ENCODE measurements at places on chromosomes 4 and X.

DNA sequence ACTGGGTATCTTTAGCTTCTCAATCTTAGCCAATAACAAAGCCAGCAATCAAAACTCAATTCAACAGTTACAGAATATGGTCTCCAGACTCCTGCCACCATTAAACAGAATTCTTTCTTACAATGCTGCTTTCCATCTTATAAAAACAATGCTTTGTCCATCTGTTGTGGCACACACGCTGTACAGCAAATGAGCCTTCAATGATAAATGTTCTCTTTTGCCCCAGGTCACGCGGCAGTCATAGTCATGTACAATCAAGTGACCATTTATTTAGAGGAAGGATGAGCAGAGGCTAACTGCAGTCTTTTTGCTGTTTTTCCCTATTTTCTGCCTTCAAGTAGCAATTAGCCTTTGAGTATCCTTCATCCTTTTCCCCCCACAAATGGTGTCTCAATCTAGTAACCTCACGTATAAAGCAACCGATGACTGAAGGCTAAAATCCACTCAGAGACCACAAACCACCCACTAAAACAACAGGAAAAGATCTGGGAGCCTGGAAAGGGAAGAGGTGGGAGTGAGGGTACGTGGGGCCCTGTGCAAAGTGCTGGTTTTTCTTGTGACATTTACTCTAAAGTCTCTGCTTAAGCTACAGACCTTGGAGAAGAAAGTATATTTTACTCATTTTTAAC, 24.4 kb downstream of the TRIM2 start:
- DNase-seq = no peak

- no peak for DNase-seq
Observed at GRCh38 chrX:153474266-153474665, 3.9 kb upstream of the HAUS7 start.

DNA sequence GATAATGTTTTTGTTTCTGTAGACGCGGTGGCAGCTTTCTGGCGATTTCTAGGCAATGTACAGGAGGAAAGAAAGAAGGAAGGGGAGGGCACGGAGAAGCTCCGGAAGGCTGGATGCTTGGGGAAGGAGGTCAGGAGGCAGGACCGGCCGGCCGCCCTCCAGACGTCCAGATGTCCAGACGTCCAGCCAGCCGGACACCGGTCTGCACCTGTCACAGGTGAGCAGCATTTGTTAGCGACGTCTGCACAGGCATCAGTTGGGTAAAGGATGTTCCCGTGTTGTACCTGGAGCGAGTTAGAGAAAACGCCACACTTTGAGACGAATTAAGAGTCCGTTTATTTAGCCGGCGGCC, 90.0 kb upstream of the PPP2R3B start:
- no peak for DNase-seq

DNA sequence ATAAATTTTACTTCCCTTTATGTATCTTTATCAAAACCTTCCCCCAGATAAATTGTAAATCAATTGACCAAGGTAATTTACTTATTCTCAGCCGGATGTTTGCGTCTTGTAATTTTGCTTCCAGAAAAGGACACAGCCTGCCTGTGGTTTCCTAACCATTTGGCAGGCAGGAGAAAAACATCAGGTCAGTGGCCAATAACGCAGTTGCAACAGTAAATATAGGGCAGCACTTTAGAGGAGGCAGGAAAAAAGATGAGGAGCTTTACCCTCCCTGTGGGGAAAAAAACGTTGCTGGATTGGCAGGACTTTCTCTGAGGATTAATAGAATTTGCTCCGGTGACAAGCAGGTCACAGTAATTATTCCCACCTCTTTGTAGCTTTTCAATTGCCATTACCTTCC, 2618.1 kb downstream of the ARAP2 start:
- DNase-seq = no peak

GRCh38 chr4:176016601-176017000, 49.0 kb upstream of the WDR17 start:
- DNase-seq = no peak

DNA sequence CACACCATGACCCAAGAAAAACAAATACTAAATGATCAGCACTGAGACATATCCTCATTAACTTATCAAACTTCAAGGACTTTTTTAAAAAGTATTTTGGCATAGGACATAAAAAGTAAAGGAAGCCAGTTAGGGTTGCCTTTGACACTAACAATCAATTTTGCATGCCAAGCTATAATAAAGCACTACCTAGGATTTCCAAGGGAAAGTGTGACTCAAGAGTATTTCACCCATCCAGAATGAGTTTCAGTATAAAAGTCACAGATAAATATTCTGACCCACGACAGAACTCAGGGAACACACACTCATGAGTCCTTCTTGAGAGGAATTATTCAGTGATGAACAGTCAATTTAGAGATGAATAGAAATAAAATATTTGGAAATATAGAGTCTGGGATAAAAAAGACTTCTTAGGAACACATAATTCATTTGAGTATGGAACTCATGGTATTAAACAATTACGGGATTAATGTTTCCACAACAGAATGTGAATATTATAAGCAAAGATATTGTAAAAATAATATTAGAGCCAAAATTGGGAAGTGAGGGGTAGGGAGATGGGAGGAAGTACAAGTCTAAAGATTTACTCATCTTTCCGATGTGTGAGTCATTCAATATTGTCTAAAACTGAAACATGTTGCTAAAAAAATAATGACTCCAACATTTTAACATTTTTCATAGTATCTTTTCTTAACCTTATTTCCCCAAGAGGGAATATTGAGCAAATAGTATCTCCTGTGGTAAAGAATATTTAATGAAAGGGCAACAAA, 143.5 kb upstream of the LNX1 start:
- DNase-seq = no peak

- DNase-seq = no peak
Observed at GRCh38 chrX:37302569-37302968, 46.6 kb upstream of the PRRG1 start.

- no peak for DNase-seq
Observed at GRCh38 chrX:132609362-132609848, 120.6 kb upstream of the MBNL3 start.

GRCh38 chr4:169362607-169363006, 91.9 kb upstream of the SH3RF1 start:
- no peak for DNase-seq

DNA sequence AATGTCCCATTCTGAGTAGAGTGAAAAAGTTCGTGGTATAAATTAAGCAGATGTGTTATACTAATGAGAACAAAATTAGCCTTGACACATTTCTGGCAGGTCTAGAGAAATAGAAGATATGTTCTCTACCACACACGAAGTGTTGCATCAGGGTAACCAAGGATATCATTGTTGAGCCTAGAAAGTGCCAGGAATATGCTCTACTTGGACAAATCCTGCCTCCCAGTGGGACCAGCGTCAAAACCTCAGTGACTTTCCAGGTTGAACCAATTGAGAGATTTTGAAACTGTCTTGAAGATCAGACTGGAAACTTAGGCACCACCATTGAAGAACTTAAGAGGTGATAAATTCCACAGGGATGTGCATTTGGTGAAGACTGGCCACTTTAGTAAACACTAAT, 115.9 kb downstream of the HPGD start:
- DNase-seq = no peak

GRCh38 chr4:169649545-169650226, 29.3 kb downstream of the CLCN3 start:
- DNase-seq = no peak

GRCh38 chrX:283115-283845, 2.1 kb downstream of the PLCXD1 start:
- peak; percentile 78 for DNase-seq

DNA sequence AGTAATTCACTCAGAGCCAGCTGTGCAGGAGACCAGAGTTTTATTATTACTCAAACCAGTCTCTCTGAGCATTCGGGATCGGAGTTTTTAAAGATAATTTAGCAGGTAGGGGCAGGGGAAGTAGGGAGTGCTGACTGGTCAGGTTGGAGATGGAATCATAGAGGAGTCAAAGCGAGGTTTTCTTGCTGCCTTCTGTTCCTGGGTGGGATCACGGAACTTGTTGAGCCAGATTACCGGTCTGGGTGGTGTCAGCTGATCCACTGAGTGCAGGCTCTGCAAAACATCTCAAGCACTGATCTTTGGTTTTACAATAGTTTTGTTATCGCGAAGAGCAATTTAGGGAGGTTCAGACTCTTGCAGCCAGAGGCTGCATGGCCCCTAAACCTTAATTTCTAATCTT, 63.6 kb downstream of the TRIM2 start:
- DNase-seq = no peak

- DNase-seq = no peak
Observed at GRCh38 chrX:154658187-154658586, 4.8 kb upstream of the CTAG2 start.

DNA sequence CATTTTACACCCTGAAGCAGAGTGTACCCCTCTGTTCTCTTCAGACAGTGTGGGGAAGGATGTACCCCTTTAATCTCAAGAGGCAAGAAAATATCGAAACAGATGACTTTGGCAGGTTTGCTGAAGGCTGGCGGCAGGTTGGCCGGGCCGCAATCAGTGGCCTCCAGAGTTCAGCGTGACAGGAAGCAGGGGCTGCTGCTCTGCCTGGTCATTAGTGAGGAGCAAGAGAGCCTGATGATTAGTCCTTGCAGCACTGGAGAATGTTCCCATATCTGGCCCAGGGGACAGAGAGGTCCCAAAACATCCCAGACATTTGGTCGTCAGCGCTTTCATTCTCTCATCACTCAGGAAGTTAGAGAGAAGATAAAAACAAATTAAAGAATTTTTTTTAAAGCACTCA, 352.8 kb downstream of the SPRY1 start:
- no peak for DNase-seq

GRCh38 chrX:96752781-96753180, 68.1 kb downstream of the DIAPH2 start:
- no peak for DNase-seq

GRCh38 chr4:165364452-165365080, 14.2 kb upstream of the CPE start:
- DNase-seq = no peak

DNA sequence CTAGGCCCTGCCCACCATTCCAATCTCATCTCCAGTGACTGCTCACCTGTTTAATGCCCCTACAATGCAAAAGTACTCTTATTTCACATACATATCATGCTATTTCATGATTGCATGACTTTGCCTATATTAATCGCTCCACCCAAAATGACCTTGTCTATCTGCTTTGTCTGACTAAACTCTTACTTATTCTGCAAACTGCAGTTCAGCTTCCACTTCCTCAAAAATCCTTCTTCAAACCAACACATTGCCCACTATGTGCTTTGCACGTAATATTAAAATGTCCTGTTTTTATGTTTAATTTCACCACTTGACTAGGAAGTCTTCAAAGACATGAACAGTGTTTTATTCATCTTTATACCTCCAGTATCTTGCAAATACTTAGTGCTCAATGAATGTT, 229.6 kb downstream of the OPHN1 start:
- no peak for DNase-seq

- DNase-seq = no peak
Observed at GRCh38 chr4:3639613-3640586, 107.7 kb upstream of the LRPAP1 start.

- no peak for DNase-seq
Observed at GRCh38 chr4:161577579-161578301, 586.1 kb downstream of the FSTL5 start.

DNA sequence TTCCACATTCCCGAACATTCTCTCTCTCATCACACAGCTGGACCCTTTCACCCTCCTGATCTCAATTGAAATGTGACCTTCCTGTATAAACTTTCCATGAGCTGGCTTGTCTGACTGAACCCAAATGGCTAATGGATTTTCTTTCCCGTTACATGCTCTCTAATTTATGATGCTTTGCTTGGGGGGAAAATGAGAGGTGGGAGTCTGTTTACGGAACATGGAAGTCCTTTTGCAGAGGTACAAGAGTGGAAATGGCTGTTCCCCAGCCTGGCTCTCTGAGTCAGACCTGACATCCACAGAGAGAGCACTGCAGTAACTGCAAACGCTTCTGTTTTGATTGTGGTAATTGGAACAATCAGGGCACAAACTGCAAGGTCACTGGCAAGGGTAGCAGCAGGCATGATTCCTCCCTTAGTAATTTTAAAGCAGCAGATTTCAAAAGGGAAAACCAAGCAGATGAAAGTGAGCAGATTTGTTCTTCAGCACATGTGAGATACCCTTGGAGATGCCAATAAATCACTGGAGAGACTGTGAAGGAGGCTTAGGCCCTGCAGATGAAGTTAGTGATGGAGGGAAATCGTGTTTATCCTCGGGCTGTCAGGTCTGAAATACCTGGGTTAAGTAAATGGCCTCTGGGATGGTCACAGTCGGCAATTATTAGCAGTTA, 83.9 kb downstream of the SNCA start:
- DNase-seq = no peak

GRCh38 chr4:138320831-138321230, 78.7 kb upstream of the SLC7A11 start:
- DNase-seq = no peak

- DNase-seq = no peak
Observed at GRCh38 chr4:23533859-23534258, 356.0 kb downstream of the PPARGC1A start.
